ENCODE measurements at places on chromosomes 3 and 15.

GRCh38 chr15:31412824-31413223 is 86.2 kb downstream of the KLF13 start:
- DNase-seq, result no peak

DNA sequence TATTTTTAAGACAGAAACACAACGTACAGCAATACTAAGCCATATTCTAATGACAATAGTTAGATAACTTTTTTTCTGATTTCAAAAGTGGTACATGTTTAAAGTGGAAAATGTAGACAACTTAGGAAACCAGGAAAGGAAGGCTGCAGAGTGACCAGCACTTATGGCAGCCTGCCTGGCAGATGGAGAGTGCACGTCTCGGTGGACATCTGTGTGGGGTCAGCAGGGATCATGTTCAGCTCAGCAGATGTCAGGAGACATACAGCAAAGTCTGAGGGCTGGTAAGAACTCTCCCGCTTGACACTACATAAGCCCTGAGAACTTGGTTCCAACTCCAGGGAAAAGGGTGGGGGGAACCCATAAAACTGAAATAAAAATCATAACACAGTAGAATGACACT is 128.6 kb upstream of the ADPGK start:
- no peak for DNase-seq

DNA sequence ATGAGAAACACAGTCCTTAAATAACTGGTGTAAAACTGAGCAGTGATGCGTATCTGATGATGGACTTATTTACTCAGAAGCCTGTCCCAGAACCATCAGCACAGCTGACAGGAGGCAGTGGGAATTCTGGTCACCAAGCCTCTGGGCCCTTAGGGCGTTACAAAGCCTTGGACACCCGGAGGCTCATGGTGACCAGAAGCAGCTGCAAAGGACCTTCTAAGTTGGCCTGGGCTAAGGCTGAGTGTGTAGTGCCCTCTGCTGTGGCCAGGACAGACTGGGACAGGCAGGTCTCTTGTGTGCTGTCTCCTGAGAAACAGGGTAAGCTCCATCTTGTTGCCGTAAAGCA is 168.9 kb downstream of the ATP10A start:
- no peak for DNase-seq

- DNase-seq, result no peak
Measured at GRCh38 chr3:31232055-31233025, 300.4 kb upstream of the STT3B start.

DNA sequence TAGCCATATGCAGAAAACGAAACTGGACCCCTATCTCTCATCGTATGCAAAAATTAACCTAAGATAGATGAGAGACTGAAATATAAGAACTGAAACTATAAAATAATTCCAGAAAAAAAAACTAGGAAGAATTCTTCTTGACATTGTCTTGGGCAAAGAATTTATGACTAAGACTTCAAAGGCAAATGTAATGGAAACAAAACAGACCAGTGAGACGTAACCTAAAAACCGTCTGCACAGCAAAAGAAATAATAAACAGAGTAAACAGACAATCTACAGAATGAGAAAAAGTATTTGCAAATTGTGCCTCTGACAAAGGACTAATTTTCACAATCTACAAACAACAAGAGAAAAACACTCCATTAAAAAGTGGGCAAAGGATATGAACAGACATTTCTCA is 92.3 kb downstream of the FAM227B start:
- no peak for DNase-seq

GRCh38 chr15:75095594-75095993 is 72.2 kb downstream of the PPCDC start:
- DNase-seq, result no peak

GRCh38 chr3:146501752-146502151 is 32.4 kb upstream of the PLSCR2 start:
- no peak for DNase-seq

DNA sequence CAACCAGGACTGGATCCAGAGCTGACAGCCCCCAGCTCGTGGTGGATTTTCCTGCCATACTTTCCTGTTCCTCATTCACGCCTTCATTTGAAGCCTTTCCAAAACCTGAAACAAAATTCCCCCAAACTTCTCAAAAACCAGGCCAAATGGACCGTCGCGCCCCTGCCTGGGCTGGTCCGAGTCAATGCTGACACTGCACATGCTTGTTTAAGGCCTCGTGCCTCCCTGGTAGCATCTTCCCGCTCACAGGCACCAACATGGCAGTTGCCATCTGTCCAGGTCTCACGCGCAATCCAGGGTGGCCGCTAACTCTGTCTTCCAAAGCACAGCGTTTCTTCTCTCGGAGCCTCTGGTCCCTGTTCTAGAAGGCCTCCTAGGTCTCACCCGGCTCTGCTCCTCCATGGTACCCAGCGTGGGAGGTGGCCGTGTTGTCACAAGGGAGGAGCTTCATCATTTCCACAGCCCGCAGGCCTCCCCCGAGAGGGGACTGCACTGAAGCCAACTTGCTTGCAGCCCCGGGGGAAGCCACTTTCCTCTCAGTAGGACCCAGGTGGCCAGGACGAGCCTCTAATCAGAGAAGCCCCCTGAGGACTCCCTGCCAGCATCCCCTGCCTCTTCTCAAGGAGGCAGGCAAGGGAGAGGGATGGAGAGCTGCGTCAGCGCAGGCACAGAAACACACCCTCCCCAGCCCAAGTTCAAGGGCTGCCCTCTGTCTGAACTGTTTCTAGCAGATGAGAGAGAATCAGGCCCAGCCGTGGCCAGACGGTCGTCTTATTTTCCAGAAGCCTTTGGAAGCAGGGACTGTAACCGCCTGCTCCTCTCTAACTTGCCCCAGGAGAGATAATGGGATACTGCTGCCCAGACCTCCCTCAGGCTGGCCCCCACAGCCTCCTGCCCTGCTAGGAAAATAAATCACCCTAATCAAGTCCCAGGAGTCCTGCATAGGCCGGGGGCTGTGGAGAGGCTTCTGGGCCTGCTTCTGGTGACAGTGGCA is 152.8 kb upstream of the TLE3 start:
- DNase-seq, result no peak

- DNase-seq, result peak; percentile 29
Measured at GRCh38 chr3:71581457-71582035, 2.0 kb downstream of the FOXP1 start.

GRCh38 chr3:70849911-70850699 is 537.7 kb upstream of the MDFIC2 start:
- peak; percentile 90 for DNase-seq

DNA sequence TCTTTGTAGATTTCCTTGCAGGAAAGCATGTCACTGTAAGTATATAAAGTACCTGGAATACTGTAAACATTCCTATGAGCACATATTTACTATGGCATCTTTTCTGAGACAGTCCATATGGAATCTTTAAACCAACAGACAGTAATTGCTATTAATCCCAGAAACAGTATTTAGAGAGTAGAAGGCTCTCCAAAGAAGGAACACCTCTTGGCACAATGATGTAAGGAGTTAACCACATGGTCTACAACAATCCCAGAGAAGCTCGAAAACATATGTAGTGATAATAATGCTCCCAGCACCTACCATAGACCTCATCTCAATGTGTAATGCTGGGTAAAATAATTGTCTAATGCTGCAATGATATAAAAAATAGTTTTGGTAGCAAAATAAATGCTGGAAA is 95.8 kb upstream of the IL12A start:
- no peak for DNase-seq

- no peak for DNase-seq
Measured at GRCh38 chr3:168088106-168088720, 7.5 kb downstream of the GOLIM4 start.

GRCh38 chr15:52013151-52013791 is 5.7 kb upstream of the MAPK6 start:
- DNase-seq, result peak; percentile 36

DNA sequence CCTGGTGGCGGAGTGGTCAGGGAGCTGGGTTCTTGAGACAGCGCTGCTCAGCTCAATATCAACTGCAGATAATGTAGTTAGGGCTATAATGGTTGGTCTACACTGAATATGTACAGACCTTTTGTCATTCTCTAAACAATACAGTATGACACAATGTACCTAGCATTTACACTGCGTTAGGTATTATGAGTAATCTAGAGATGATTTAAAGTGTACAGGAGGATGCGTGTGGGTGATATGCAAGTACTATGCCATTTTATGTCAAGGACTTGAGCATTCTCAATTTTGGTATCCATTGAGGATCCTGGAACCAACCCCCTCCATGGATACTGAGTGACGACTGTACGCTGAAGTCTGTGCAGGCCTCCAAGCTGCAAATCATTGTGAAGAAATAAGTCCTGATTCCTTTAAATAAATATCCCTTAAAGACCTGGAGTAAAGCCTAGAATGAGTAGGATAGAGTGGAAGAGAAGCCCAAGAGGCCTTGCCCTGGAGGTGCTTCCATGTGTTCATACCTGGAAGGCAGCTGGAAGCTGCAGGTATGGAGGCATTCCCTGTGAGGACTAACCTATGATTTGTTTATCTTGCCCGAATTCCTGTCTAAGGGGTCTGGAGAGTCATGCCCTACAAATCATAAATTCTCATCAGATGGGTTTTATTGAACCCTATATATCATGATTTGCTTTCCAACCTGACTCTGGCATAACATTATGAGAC is 15.7 kb upstream of the RTP1 start:
- no peak for DNase-seq

DNA sequence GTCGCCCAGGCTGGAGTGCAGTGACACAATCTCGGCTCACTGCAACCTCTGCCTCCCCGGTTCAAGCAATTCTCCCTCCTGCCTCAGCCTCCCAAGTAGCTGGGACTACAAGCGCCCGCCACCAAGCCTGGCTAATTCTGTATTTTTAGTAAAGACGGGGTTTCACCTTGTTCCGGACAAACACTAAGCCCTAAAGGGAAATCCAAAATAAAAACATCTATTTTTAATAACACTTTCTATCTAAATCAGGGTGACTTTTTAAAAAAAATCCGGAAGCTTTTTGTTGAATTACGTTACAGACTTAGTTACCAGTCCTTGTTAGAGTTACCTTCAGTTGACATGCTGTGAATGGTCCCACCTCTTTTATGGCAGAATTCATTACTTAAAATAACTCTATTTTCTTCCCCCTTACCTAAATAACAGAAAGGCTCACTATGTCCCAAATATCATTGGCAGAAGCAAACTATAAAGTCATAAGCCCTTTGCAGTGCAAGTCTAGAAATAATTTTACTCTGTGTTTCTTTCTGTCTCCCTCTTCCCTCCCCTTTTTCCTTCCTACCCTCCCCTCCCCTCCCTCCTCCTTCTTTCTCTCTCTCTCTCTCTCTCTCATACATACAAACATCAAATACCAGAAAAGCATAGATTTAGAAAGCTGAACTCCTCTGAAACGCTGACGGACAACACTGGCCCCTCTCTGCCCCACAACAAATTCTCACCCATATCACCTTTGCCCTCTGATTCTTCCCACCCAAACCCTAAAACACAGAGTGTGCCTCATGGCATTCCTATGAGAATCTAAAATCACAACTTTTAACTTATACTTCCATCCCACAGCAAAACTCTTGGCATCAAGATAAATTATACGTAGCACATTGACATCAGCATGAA is 18.3 kb downstream of the THBS1 start:
- peak; percentile 43 for DNase-seq

- DNase-seq, result no peak
Measured at GRCh38 chr15:81161160-81161673, 27.1 kb downstream of the CFAP161 start.

- DNase-seq, result peak; percentile 79
Measured at GRCh38 chr15:87207990-87208580, 1048.5 kb downstream of the NTRK3 start.

GRCh38 chr15:40255033-40255432 is 16.2 kb downstream of the PAK6 start:
- DNase-seq, result no peak

DNA sequence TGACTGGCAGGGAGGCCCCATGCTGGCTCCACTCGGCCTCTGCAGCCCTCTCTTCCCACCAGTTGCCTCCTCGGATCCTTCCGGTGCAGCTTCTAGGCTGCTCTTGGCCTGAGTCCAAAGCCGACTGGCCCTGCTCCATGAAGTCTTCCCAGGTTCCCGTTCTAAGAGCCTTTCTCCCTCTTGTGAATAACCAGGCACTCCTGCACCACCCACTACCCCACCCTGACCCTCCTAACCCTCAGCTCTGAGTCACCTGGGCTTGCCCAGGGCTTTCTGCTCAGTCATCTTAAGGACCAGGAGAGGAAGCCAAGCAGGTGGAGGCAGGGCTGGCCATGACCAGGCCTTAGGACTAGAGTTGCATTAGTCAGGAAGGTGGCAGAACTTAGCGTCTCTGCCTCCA is 28.1 kb upstream of the CNBP start:
- DNase-seq, result peak; percentile 81

DNA sequence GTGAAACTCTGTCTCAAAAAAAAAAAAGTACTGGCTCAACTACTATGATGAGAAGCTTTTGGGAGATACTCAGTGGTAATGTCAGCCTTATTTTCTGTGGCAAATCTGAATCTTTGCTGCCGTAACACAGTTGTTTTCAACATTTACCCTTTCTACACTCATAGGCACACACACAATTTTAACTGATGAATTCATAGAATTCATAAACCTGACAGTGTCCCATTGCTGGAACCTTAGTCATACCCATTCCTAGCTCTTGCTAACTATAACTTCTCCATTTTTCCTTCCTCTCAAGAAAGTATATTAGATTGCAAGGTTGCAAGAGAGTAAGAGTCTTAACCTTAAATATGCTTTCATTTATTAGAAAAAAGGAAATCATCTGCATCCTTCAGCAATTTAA is 496.6 kb downstream of the FHIT start:
- no peak for DNase-seq

DNA sequence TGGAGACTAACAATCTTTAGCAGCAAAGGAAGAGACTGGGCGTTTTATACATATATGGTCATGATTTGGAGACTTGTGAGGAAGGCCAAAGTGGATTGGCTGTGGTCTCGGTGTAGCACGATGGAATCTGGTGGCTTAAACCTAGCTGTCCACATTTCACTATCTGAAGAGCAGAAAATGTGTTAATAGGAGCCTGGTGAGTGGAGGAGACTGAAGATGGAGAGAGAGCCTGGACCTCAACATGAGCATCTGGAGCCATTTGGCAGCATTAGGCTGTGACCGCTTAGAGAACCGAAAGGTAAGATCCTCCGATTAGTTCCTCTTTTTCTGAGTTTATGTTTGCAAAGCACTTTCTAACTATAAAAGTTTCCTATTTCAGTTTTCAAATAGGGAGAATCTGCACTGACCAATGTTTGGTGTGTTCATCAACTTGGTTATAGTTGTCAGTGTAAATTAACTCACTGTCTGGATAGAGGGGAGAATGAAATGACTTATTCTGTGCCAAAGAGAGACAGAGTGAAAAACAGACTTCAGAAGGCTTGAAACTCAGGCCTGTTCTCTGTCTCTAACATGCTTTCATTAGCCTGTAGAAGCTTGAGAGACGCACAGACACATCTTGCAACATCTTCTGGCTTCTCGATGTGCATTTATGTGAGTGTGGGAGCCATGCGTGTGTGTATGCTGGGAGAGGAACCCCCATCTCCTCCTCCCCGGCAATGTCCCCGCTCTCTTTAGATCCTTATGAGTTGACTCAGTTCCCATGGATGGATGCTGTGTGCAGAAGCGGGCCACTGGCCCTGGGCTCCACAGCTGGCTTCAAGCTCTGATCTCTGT is 244.7 kb upstream of the TBL1XR1 start:
- no peak for DNase-seq

- DNase-seq, result no peak
Measured at GRCh38 chr3:14890476-14890875, 56.9 kb upstream of the NR2C2 start.
